Lung microvascular endothelial cell (primary cell): ENCODE measurements at places on chromosomes 6 and 20. TPM values are rescaled to one million over a fixed set of nuclear protein-coding genes. Genes with fewer than 3 reads are reported as not detected.

DTD1 gene
- 35.5 and 51.2 TPM in 2 replicates for total RNA-seq

WFDC5 gene
- total RNA-seq = not detected in 2 replicates

SLC22A2 gene
- not detected in 2 replicates for total RNA-seq

CENPB gene
- total RNA-seq = 51.2 and 76.8 TPM in 2 replicates

THBS2 gene
- total RNA-seq = 2.0 and 2.4 TPM in 2 replicates

CCDC28A gene
- total RNA-seq = 13.7 and 16.6 TPM in 2 replicates

RAD21L1 gene
- total RNA-seq = not detected in 2 replicates

KIFC1 gene
- 4.2 and 9.4 TPM in 2 replicates for total RNA-seq
